CD4-positive, alpha-beta T cell treated with Interleukin-6 for 4 hours (primary cell): ENCODE measurements at places on chromosomes 3 and 15.

DNA sequence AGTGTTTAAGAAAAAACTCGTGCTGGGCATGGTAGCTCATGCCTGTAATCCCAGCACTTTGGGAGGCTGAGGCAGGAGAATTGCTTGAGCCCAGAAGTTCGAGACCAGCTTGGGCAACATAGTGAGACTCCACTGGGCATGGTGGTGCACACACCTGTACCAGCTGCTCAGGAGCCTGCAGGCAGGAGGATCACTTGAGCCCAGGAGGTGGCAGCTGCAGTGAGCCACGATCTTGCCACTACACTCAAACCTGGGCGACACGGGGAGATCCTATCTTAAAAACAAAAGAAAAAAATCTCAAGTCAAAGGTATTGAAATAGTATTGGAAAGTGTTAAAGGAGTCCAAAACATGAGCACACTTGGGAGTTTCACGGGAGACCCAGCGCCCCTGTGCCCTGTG lies 14.0 kb downstream of the KLF13 start:
- DNase-seq, result peak; percentile 36

DNA sequence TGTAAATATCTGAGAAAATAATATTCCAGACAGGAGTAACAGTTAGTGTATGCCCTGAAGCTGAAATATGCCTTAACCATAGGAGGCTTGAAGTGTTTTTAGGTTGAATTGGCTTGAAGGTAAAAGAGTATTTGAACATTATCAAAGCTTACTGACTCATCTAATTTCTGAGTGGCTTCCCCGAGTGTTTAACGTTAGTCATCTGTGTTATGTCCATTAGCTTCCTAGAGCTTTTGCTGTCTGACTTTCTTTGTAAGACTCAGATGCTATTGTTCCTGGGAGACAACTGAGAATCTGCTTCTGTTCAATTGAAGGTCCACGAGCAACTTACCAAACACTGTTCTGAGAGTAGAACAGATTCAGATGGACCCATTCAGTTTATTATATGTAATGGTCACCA lies 656.8 kb upstream of the NECTIN3 start:
- DNase-seq, result no peak

- no peak for DNase-seq
These were observed 51.8 kb upstream of the NUDT16 start for GRCh38 chr3:131329774-131330173.

DNA sequence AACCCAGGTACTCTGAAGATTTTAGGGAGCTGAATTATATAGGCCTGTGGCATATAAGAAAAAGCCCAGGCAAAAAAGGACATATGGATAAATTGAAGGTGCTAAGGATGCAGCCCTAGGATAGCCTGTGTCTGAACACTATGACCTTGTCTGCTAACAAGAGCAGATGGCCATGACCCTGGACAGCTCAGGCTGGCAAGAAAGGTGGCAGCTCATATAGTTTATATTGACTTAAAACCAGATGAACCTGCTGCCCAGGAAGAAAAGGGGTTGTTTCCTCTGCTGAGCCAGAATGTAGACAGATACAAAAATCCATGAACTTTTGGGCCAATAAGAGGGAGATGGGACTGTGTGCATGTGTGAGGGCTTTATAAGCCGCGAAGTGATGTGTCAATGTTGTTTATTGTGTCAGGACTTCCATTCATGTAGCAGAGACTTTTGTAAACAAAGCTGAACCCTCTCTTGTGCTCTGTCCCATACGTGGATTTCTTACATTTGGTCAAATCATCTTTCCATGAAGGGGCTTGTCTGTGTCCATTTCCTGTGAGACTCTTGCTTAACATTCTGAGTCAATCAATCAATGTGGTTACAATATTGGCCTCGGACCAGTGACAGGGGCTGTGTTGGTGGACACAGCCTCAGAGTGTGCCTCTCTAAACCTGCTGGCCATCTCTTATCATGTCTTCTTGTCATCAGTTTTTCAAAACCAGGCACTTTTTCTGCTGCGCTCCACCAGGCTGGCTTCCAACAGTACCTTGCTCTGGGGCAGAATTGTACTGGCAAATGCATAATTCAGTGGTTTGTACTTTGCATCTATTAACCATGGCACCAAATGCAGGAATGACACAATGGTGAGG lies 321.2 kb downstream of the WDR72 start:
- no peak for DNase-seq

- no peak for DNase-seq
These were observed 63.1 kb downstream of the ATP2B2 start for GRCh38 chr3:10442151-10442795.

GRCh38 chr3:49779358-49780079 lies 6.8 kb downstream of the IP6K1 start:
- DNase-seq, result no peak

DNA sequence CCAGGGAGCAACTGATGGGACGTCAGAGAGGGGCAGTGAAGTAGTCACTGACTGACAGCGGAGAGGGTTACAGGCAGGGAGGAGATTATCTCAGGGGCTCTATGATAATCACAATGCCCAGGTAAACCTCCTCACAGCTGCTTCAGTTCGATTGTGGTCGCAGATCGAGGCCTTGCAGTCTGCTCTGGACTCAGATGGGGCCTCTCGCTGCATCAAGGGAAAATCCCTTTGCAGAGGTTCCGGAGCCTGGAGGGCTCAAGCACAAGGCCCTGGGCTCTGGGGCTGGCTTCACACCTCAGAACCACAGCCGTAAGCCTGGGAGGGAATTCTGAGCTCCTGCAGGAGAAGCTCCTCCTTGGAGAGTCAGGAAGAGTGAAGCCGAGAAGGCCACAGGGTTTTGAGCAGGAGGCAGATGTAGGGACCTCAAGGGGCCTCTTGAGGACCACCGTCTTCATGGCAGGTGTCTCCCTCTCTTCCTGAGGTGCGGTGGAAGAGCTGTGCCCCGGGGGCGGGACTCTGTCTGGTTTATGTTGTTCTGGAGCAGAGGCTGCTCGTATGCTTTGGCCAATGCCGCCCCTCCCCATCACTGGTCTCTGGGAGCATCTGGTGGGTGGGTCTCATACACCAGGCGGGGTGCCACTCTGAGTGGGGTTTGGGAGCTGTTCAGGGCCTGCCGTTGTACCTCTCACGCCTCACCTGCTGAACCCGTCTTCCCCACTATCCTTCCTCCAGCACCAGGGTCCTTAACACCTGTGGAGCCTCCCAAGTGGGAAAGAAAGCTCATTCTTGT lies 19.5 kb upstream of the SNRPA1 start:
- DNase-seq, result no peak

GRCh38 chr3:68817243-68817642 lies 115.1 kb downstream of the TAFA4 start:
- no peak for DNase-seq

DNA sequence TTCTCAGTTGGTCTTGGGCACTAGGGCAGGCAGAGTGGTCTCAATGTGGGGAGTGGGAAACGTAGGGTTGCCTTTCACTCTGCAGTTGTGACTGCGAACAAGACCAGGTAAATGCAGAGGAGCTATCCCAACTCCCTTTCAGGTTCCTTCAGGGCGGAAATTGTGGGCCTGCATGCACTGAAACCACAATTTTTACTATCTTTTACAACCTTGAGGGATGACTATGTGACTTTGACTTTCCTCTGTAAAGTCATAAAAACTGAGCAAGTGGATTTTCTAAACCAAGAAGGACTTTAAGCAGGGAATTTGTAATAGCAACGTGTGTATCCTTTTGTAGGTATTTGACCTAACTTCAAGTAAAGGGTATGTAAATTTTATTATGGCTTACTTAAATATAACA lies 171.4 kb upstream of the CADPS start:
- DNase-seq, result no peak

- no peak for DNase-seq
These were observed 221.5 kb upstream of the TOPAZ1 start for GRCh38 chr3:44020143-44020542.

DNA sequence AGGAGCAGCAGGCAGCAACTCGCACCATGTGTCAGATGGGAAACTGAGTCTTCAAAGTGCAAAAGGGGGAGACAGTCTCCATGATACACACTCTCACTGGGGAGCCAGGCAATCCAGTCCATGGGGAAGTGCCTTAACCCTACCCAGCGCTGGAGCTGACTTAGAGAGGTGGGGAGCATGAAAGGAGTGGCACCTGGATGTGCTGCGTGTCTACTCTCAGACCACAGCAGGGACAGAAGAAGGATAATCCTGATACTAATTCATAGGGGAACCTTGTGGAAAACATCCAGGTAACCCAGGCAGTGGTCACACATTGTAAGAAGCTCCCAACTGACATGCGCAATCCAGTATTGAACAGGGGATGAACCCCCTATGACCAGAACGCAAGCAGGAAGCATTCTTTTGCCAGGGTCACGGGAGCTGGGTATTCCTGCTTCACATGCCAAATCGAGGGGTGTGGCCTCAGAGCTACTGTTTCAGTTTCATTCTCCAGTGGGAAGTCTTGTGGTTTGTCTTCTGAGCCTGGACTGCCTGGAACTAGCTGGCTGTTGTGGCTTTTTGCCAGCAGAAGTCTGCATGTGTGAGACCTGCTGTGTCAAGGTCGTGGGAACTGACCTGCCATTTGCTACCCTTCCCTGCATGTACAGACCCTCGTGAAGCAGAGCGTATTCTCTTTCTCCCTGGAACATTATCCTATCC lies 367.6 kb upstream of the NDN start:
- DNase-seq, result no peak

DNA sequence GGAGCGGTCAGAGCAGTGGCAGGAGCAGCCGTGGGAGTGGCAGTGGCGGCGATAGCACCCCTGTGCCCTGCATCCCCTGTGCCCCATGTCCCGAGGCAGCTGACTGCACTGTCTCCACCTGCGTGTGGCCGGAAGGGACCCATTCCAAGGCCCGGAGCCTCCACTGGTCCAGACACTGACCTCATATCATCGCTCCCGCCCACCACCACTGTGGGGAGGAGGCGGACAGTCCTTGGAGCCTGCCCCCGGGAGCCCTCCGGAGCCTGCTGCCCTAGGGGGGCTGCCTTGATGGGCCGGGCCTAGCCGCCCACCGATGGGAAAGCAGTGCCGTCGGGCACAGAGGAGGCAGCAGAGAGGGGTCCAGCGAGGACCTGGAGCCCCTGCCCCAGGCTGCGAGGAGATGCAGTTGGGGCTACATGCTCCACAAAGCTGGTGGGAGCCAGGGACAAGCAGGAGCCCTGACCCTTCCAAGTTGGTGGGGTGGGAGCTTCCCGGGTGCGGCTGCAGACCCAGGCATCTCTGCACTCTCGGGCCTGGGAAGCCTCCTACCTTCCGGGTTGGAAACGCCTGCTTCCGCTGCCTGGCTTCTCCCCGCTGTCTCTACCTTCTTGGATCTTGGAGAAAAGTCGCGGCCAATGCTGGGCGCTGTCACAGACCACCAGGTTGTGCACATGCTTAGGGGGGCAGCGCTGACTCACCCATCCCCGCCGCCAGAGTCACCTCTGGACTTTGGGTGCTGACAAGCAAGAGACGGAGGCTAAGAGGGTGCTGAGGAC lies 283.2 kb upstream of the ROBO1 start:
- no peak for DNase-seq

GRCh38 chr3:162441716-162442115 lies 945.1 kb downstream of the OTOL1 start:
- DNase-seq, result no peak

DNA sequence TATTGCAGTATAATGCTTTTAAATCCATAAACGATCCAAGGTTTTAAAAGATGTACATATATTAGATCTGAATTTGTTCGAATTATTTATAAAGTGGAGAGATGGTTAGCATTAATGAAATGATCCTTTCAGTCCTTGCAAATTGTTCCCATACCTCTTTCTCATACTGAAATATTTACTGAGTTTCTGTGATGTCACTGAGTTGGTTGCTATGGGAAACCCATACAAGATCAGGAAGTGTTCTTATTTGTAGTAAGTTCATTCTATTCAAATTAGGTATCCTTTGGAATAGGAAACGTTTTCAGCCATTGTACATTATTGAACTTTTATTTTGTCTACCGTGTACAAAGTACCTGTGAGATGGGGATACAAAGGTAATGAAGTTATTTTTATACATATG lies 73.2 kb upstream of the CHL1 start:
- DNase-seq, result no peak

GRCh38 chr3:66463054-66463631 lies 37.7 kb downstream of the LRIG1 start:
- no peak for DNase-seq

- DNase-seq, result no peak
These were observed 45.5 kb upstream of the SUCLG2 start for GRCh38 chr3:67699882-67700281.

GRCh38 chr3:131047582-131047981 lies 20.9 kb downstream of the NEK11 start:
- no peak for DNase-seq

DNA sequence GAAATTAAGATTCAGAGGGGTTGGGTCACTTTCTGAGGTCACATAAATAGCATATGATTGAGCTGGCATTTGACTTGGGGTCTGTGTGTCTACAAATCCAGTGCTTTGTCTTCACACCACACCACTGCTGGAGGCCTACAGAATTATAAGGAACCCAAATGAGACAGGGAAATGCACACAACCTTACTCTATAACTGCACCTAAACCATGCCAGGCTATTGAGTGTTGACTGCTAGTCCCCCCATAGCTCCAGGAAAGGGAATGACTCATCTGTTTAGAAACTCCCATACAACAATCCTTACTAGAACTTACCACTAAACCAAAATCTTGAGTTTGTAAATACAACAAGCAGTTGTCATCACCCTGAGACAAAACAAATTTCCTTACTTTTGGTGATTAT lies 16.9 kb upstream of the TSC22D2 start:
- no peak for DNase-seq

GRCh38 chr15:41560572-41560874 lies 1.5 kb downstream of the TYRO3 start:
- DNase-seq, result no peak

DNA sequence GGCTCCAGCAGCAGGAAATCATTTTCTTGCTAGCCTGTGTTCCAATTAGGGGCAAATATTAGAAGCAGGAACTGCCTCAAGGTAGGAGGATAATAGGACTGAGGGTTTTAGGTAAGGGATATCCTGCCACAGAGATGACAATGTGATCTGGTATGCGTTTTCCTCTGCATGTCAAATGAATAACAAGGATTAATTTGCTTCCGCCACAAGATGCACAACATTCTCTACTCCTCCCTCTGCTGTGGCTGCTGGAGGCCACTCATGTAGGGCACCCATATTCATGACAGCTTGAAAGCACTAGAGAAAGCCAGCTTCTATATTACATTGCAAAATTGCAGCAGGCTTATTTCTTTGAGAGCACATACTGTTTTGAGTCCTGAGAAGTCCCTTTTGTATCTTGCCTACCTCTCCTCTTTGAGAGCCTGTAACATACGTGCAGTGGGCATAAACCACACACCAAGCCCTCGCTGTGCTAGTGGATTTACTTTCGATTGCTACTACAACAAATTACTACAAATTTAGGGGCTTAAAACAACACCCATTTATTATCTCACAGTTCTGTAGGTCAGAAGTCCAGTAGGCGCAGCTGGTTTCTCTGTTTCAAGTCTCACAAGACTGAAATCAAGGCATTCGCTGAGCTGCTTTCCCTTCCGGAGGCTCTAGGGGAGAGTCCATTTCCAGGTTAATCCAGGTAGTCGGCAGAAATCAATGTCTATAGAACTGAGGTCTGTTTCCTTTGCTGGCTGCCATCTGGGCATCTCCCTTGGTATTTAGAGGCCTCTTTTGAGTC lies 5.9 kb upstream of the CD47 start:
- no peak for DNase-seq

GRCh38 chr15:69045802-69046201 lies 31.3 kb downstream of the NOX5 start:
- no peak for DNase-seq
